ENCODE measurements at places on chromosomes 13 and 19. TPM values are rescaled to one million over a fixed set of nuclear protein-coding genes. Genes with fewer than 3 reads are reported as not detected.

HIPK4 gene
- 0.16 TPM for total RNA-seq

SMIM44 gene
- not detected for total RNA-seq

MEGF8 gene
- total RNA-seq: 43.7 TPM

KLK12 gene
- not detected for total RNA-seq

OR7C1 gene
- not detected for total RNA-seq

RNF17 gene
- total RNA-seq: not detected

TJP3 gene
- total RNA-seq: not detected

RDH8 gene
- not detected for total RNA-seq

DKKL1 gene
- 2.2 TPM for total RNA-seq

TMPRSS9 gene
- 0.16 TPM for total RNA-seq

MCF2L gene
- 146 TPM for total RNA-seq

RASAL3 gene
- total RNA-seq: 0.47 TPM

ICAM4 gene
- 0.16 TPM for total RNA-seq

MBD3 gene
- 54.7 TPM for total RNA-seq

PDX1 gene
- not detected for total RNA-seq

SPACA4 gene
- not detected for total RNA-seq

LRRC63 gene
- total RNA-seq: 2.0 TPM

PRODH2 gene
- not detected for total RNA-seq

CCDC70 gene
- total RNA-seq: not detected

EDDM13 gene
- total RNA-seq: not detected
